ENCODE measurements at places on chromosomes 2 and 18.

GRCh38 chr2:9641641-9642040, 10.8 kb upstream of the YWHAQ start:
- DNase-seq: no peak

- DNase-seq: no peak
Observed at GRCh38 chr2:227933884-227934283, 62.5 kb downstream of the DAW1 start.

DNA sequence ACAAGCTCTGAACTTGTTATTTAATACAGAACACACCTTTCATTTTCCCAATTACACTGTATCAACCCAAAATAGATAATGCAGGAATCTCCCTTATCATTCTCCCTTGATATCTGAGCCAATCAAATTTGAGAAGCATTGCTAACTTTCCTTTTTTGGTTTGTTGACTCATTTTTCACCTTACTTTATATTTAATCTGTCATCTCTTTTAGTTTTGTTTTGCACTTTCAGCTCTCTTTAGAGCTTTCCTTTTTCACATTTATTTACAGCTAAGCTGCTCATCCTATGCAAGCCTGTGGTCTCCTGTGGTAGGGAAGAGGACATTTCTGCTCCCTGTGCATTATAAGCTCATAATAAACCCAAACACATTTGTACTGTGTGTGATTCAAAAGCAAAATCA, 50.1 kb downstream of the ITGAV start:
- no peak for DNase-seq

DNA sequence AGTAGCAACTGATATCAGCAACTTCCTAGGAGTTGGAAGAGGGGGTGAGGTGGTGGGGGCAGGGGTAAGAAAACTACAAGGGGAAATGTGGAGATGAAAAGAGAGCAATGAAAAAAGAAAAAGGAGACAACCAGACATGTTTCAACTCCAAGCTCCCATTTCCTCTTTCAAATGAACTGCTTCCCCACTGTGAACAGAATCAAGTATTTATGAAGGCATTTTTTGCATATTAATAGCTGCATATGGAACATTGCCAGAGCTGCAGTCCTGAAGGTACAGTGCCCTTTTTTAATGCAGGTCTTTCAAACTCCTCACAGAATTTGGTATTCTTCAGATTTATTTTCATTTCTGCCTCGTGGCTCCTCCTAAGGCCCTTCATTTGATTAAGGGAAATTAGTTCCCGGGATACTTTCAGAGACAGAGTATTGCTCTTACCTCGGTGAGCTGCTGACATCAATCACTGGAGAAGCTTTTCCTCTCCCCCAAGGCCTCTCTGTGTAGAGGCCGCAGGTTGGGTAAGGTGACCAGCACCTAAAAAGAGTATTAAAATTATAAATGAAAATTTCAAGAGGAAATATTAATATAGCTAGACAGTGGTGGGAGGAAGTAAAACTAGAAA, 68.4 kb downstream of the KIAA2012 start:
- DNase-seq: no peak

DNA sequence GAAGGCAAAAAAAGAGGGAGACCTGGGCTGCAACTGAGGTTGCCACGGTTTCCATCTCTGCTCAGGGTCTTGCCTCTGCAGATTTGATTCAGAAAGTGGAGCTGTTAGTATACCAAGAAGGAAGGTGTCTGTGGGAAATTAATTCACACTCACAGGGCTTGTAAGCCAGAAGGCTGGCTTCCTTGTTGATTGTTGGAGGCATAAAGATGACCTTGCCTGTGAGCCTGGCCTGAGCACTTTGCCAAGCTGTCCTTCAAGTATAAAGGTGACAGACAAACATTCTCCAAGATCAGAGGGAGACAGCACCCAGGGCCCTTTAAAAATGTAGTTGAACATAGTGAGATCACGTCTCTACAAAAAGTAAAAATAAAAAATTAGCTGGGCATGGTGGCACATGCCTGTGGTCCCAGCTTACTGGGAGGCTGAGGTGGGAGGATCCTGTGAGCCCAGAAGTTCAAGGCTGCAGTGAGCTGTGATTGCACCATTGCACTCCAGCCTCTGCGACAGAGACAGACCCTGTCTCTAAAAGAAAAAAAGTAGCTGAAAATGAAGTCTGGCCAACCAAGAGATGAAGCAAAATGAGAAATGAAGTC, 91.2 kb upstream of the UXS1 start:
- DNase-seq: no peak

DNA sequence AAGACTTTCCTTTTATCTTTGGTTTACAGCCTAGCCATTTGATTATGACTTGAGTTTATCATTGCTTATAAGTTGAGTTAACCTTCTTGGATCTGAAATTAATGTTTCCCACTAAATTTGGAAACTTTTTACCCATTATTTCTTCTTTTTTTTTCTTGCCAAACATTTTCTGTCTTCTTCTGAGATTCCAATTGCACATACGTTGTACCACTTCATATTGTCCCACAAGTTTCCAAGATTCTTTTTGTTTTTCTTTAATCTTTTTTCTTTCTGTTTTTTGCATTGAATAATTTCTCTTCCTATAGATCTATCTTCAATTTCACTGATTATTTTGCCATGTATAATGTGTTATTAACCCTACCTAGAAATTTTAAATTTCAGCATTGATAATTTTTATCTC, 18.6 kb downstream of the LONRF2 start:
- no peak for DNase-seq

DNA sequence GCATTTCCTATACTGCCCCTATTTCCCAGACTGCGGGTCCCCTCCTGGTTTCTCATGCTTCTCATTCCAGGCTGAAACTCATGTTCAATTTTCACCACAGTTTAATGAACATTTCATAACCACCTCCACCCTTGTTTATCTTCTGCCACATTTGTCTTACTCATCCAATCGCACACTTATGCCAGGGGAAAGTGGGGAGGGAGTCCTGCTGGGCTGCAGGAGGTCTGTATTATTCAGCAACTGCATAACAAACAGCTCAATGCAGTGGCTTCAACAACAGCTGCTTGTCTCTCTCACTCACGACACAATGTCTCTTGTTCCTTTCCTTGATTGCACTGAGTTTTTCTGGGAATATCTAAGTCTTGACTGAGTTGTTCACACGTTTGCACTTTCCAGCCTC, 106.0 kb downstream of the ZNF519 start:
- DNase-seq: no peak

DNA sequence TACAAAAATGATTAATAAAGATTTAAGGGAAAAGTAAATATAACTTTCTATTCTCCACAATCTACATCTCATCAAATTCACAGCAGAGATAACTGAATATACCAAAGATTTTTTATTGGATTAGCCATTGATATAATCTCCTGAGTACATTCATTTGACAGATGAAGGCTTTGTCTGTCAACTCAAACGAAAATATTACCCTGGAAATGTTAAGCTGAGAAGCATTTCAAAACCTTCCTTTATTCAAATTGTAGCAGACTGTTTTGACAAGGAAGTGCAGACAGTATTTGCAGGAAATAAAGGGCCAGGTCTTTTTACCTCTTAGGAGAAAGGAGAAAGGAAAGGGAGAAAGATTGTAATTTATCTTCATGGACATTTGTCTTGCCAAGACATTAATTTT, 473.5 kb downstream of the TMEM182 start:
- DNase-seq: no peak

- DNase-seq: no peak
Observed at GRCh38 chr18:57051657-57052044, 95.2 kb upstream of the BOD1L2 start.

DNA sequence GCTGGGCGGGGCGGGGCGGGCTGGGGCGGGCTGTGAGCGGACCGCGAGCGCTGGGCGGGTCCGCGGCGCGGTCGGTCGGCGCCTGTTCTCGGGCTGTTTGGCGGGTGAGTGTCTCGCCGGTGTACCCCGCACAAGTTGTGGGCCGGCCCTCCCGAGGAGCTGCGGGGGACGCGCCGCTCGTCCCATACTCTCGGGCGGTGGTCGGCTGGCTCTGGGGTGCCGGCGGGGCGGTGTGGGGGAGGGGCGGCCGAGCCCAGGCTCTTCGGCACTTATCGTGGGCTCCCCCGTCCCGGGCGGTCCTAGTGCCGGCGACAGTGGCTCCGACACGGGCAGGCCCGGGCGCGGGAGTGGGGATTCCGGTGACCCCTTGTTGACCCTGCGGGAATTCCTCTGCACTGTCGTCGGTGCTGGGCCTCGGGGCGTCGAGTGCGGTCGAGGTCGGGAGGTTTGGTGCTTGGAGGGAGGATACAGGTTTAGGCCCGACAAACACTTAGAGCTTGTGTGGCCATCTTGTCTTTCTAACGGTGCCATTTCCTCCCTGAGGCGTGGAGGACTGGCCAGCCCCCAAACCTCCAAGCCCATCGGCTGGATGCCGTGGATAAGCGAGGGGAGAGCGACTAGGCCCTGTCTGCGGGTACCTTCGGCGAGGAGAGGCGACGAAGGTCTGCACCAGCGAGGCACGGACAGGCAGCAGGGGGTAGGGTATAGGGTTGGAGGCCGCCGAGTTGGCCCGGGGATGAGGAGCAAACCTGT, at the start of gene SEPTIN2:
Gene SEPTIN2, plus strand, starts transcription at position 47 of the 753 bp plus-strand sequence. CDS start 8,308 bp downstream, outside the sequence.
- DNase-seq: no peak

- no peak for DNase-seq
Observed at GRCh38 chr2:235059161-235059560, 107.3 kb downstream of the SH3BP4 start.

DNA sequence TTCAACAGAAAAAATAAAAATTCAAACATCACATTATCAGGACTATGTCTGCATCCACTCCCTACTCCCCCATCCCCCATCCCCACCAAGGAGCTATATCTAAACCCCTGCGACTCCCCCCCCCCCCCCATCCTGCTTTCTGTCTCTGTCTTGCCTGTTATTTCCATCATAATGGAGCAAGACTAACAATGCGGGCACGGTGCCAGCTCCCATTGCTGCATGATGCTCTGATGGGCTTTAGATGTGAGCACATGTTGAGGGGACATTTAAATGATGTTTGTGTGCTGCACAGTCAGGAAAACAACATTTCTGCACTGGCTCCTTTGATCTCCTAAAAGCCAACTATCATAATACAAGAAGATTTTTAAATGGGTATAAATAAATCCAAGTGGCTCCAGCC, 644.2 kb upstream of the SETBP1 start:
- DNase-seq: no peak

DNA sequence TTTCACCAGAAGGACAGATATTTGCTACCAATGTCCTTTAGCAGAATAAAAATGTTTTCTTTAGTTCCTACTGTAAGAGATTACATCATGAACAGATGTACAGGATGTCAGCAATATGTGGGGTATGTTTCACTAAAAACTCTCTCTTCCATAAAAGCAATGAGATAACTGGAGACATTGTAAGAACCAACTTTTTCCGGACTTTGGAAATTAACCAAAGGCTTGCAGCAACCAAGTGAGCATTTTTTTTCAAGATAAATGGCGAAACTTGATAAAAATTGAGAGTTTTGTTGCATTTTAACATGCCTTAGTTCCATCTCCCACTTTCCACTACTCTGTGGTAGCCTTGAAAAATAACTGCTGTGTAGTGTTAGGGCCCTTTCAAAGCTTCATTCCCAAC, 429.8 kb upstream of the CDH2 start:
- DNase-seq: no peak

DNA sequence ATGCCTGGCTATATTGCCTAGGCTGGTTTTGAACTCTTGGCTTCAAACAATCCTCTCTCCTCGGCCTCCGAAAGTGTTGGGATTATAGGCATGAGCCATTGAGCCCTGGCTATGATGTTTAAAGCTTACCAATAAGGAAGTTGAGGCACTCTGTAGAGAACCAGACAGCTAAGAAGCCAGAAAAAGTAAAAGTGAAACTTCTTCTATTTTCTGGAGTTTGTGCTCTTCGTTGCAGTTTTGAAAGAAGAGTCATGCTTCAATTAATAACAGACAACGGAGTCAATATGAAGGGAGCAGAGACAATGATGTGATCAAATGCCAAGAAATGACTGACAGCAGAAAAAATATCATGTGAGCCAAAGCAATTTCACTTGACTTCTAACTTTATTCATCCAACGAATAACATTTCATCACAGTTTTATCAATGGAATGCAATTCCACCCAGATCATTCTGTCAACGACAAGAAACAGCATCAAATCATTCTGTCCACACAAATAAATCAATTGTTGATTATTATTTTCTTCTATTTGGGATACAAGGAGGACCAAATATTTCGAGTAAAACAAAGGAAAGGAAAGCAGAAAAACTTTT, 175.5 kb upstream of the CELF4 start:
- DNase-seq: no peak

GRCh38 chr18:10119991-10120390, 206.2 kb downstream of the VAPA start:
- DNase-seq: no peak

- DNase-seq: no peak
Observed at GRCh38 chr2:1664076-1664605, 80.2 kb downstream of the PXDN start.

- DNase-seq: no peak
Observed at GRCh38 chr2:10935953-10936942, 24.5 kb downstream of the KCNF1 start.

DNA sequence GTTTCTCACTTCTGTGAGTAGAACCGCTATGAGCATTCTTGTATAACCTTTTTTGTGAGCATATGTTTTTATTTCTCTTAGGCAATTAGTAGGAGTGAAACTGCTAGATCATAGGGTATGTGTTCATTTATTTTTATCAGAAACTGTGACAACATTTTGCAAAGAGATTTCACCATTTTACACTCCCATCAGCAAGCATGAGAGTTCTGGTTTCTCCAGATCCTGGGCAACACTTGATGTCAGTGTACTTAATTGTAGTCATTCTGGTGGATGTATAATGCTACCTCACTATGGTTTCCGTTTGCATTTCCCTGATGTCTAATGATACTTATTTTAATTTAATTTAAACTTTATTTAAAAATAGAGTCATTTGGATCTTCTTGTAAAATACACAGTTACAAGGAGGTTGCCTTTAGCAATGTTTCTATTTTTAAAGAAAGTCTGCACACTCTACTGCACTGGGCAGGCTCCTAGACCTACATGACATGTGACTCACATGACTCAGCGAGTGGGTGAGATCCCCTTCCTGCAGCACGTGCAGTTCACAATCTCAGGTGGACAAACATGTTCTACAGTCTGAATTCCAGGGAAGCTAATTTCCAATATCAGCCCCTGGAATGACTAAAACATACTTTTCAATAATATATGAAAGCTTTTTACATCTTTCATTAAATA, 127.0 kb upstream of the BCL2L11 start:
- DNase-seq: no peak

- no peak for DNase-seq
Observed at GRCh38 chr18:73615506-73615905, 532.1 kb downstream of the FBXO15 start.

GRCh38 chr2:24269265-24269664, 91.1 kb downstream of the ITSN2 start:
- no peak for DNase-seq

Data from stimulated activated CD8-positive, alpha-beta memory T cell treated with anti-CD3 and anti-CD28 coated beads, Interleukin-7, amount 100 ng/mL, for 1 hour (primary cell).